ENCODE measurements at places on chromosomes 4 and X.

GRCh38 chr4:110793381-110793801, 170.5 kb upstream of the PITX2 start:
- no peak for DNase-seq

DNA sequence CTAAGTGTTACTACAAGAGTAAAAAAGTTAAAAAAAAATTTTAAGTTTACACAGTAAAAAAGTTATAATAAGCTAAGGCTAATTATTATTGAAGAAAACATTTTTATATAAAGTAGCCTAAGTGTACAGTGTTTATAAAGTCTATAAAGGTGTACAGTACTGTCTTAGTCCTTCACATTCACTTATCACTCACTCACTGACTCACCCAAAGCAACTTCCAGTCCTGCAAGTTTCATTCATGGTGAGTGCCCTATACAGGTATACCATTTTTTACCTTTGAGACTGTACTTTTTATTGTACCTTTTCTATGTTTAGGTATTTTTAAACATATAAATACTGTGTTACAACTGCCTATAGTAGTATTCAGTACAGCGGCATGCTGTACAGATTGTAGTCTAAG, 74.2 kb downstream of the TMEM165 start:
- no peak for DNase-seq

- DNase-seq: no peak
Observed at GRCh38 chr4:1600811-1601532, 83.1 kb downstream of the FAM53A start.

- no peak for DNase-seq
Observed at GRCh38 chr4:16516796-16517439, 290.6 kb upstream of the TAPT1 start.

DNA sequence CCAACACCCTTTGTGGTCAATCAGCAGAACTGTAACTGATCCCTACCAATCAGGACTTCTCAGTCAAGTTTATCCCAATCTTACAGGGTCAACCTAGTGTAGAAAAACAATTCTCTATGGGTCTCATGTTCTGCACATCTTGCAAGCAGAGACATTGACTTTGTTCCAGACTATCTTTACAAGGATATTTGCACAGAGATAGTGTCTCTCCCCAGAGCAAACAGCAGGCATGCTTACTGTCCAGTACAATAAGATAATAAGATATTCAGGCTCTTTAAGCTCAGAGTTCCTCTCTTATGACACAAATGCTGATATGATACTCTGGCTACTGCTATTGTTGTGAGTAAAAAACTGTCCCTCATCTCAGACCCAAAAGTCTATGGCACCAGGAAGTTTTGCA, 53.2 kb downstream of the ACSL4 start:
- no peak for DNase-seq
